ENCODE measurements at places on chromosomes 3 and 15. TPM values are rescaled to one million over a fixed set of nuclear protein-coding genes. Genes with fewer than 3 reads are reported as not detected.
A peak's percentile ranks its signal among the peaks of the same experiment; 100 is the strongest.

DNA sequence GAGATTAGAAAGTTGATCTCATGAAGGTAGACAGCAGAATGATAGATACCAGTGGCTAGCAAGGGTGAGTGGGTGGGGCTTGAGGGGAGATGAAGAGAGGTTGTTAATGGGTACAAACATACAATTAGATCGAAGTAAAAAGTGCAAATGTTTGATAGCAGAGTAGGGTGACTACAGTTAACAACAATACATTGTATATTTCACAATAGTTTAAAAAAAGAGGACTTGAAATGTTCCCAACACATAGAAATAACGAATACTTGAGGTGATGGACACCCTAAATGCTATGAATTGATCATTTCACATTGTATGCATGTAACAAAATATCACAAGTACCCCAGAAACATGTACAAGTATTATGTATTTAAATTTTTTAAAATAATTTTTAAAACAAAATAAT is 47.3 kb downstream of the ADAM10 start:
- DNase-seq = no peak

- peak; percentile 23 for DNase-seq
These were observed 30.6 kb downstream of the FLNB start for GRCh38 chr3:58038675-58039292.

GRCh38 chr3:194871143-194871863 is 185.6 kb downstream of the FAM43A start:
- peak; percentile 40 for DNase-seq

GRCh38 chr3:197507081-197507480 is 48.7 kb downstream of the BDH1 start:
- no peak for DNase-seq

DNA sequence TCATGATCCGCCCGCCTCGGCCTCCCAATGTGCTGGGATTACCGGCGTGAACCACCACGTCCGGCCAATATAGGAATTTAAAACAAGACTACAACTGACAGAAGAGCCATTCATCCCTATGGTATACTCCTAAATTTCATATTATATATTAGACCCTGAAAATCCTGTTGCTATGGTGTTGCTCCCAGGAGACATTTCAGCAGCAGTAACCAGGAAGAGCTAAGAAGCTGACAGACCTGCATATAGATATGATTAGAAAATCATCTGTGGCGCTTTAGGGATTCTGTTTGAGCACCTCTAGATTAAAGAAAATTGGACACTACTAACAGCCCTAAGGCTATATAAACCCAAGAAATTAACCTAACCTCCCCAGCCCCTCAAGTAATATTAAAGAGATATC is 38.8 kb downstream of the TBL1XR1 start:
- no peak for DNase-seq

DNA sequence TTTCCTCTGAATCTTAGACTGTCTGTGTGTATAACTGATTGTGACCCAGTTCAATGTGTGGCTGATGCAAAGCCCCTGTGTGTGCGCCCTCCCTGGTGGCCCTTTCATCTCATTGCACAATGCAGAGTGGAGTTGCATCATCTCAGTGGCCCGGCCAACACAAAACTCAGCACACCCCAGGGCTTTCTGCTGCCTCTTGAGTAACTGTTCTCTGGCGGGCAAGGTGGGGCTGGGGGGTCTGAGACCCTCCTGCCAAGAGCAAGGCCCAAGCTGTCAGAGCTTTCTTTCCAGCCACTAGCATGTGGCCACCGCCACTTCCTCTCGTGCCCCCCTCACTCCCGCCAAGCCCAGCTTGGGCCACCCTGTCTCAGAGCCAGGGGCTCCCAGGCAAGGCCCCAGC is 80.7 kb upstream of the ALDH1L1 start:
- no peak for DNase-seq

- DNase-seq = no peak
These were observed 69.4 kb downstream of the BFSP2 start for GRCh38 chr3:133469140-133469731.

DNA sequence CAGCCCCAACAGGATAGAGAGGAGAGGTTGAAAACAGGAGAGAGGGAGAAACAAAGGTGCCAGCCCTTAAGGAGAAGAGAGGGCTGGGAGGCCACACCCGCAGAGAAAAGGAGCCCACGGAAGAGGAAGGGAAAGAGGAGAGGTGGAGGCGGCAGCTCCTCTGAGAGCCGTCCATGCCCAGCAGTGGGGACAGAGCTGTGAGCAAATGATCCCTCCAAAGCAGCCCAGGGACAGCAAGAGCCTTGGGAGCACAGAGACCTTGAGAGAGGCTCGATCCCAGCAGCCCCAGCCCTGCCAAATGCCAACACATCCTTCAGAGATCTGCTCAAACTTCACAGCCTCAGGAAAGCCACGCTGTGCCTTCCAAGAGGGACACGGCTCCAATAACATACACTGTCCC is 66.7 kb upstream of the CORO2B start:
- no peak for DNase-seq

- no peak for DNase-seq
These were observed 365.6 kb downstream of the SV2B start for GRCh38 chr15:91465696-91466095.

DNA sequence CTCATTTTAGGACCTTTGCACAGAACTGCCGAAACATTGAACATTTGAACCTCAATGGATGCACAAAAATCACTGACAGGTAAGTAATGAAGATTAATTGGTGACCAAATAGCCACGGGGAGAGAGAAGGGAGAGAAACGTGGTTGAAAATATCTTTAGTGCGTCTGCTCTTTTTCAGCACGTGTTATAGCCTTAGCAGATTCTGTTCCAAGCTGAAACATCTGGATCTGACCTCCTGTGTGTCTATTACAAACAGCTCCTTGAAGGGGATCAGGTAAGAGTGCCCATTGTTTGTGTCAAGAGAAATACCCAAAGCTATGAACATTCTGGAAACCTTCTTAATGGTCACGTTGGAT is 67.1 kb downstream of the UBP1 start:
- no peak for DNase-seq

DNA sequence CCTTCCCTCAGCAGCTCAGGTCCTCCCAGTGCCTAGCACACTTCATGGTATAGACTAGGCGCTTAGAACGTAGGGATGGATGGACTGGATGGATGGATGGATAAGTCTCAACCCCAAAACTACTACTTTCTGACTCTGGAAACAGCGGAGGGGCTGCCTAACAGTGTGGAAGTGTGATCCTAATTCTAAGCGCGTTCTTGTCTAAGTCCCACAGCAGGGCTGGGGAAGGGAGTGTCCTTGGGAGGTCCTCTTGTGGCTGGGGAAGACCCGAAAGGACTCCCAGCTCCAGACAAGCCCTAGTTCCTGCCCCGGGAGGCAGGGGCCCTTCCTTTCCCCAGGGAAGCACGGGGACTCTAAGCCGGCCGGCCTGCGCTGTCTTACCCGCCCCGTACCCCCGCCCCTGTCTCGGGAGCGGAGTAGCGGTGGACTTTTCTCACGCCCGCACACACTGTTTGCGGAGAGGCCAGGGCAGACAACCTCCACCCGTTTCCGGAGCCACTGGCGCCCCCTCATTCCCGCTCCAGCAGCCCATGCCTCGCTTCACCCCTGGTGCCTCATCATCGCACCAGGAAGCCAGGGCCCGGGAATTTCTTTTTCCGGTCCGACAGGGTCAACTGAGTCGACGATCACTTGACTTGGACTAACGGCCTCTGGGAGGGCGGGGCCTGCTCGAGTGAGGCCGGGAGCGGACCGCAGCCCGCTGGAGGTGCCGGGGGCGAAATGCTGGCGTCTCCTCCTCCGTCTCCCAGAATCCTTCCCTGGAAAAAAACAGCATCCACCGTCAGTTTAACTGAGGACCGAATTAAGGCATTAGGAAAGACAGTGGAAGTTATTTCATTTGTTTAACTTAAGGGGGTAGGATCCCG is 133.3 kb downstream of the TBC1D2B start:
- peak; percentile 65 for DNase-seq

The CKMT1B gene
- total RNA-seq = not detected

The CACNA1D gene
- total RNA-seq = not detected

The SERPINI2 gene
- not detected for total RNA-seq

The B3GALNT1 gene
- 9.8 TPM for total RNA-seq

All from B cell (primary cell).